HL-60 (cell line): ENCODE measurements at places on chromosomes 16 and 17.

DNA sequence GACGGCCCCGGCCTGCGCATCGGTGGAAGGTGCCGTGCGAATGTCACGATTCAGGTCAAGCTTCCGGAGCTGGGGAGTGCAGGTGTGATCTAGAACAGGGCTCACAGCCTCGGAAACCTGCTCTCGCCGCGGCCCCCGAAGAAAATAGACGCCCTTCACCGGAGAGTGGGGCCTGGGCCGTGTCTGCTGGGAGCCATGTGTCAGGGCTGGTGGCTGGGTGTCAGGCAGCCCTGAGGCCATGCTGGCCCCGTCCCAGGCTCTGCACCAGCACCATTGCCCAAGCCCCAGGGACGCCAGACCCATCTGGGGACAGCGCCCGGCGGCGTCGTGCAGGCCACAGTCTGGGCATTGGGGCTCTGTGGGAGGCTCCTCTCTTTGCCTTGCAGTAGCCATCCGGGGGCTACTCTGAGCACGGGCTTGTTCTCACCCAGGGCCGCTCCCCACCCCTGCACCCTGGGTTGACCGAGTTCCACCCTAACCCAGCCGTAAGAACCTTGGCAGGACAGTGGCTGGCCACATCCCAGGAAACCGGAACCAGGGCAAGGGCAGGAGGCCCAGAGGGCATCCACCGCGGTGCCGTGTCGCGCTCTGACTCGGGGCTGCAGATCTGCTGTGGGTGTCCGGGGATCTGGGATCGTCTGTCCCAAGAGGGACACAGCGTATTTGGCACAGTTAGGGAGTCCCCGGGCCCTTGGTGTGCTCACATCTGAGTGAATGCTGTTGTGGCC lies 5.3 kb upstream of the NUDT16L1 start:
- DNase-seq, result no peak

DNA sequence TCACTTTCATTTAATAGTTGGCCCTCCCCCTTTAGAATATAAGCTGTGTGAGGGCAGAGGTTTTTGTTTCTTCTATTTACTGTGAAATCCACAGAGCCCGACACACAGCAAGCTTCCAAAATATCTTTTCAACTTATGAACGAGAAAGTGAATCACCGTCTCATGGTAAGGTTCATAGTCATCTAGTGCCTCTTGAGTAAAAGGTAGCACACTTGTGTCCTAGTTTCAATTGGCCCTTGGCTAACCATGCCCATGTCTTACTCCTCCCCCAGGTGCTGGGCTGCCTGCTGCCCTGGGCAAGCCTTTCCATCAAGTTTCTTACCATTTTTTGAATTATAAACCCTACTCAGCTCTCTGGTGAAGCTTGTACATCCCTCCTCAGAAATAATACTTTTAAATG lies 12.4 kb upstream of the GP2 start:
- no peak for DNase-seq

DNA sequence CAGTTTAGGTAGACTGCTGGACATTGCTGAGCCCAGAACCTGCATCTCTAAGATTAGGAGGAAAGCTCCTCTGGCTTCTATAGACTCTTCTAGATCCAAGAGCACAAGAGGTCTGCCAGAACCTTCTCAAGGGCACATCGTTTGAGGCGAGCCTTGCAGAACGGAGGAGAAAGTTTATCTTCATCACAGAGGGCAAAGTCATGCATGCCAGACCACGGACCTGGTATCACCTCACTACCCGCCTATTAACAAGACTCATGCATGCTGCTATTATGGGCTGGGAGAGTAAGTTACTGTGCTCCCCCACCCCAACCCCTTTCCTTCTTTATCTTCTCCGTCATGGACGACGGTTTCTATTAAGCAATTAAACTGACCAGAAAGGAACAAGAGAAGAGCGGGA lies 23.3 kb downstream of the MYH11 start:
- no peak for DNase-seq

DNA sequence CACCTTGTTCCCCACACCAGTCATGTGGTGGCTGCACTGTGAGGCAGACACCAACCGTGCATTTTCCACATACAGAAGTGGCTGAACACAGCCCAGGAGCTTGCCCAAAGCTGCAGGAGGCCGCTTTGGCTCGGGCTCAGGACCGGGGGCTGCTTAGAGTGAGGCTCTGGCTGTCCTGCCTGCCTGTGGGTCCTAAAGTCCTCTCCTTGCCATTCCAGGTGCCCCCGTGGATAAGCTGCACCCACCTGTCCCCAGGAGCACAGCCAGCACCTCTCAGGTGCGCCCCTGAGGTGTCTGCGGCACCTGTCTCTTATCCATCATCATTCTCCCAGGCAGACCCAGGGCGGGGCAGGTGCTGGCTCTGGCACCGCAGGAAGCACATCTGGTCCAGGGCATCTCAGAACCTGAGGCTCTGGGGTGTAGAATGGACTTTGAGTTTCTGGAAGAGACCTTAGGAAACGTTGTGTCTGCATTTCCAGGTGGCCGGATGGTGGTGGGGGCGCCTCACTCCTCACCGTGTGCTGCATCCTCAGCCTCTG lies 180.5 kb upstream of the ZNF469 start:
- no peak for DNase-seq

DNA sequence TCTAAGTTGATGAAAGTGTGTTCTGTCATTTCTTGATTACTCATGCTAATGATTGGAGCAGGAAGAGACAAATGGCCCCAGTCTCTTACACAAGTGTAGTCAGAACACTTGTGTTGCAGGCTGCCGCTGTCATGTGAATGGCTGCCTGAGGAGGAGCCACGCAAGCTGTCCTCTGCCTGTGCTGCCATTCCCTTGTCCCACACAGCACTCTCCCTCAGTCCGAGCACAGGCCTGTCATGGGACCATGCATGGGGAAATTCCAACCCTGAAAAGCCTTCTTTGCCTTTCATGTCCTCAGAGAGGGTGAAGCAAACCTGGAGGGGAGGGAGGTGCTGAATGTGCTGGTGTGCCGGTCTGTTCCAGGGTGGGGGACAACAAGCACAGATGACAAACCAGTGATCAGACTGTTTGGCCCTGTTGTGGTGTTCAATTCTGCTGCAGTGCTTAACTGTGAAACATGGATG lies 109.4 kb downstream of the MRTFB start:
- no peak for DNase-seq

DNA sequence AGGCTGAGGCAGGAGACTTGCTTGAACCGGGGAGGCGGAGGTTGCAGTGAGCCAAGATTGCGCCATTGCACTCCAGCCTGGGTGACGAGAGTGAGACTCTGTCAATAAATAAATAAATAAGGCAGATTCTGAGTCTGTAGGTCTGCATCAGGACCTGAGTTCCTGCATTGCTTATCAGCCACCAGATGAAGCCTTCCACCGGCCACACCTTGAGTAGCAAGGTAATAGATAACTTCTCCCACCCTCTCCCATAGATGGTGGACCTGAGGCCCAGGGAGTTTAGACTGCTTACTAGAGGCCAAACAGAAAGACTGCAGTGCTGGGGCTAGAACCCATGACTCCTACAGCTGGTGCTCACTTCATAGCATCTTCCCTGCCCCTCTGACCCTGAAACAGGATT lies 22.1 kb downstream of the ZP2 start:
- DNase-seq, result no peak

GRCh38 chr17:20263595-20263994 lies 203.7 kb downstream of the LGALS9B start:
- no peak for DNase-seq

DNA sequence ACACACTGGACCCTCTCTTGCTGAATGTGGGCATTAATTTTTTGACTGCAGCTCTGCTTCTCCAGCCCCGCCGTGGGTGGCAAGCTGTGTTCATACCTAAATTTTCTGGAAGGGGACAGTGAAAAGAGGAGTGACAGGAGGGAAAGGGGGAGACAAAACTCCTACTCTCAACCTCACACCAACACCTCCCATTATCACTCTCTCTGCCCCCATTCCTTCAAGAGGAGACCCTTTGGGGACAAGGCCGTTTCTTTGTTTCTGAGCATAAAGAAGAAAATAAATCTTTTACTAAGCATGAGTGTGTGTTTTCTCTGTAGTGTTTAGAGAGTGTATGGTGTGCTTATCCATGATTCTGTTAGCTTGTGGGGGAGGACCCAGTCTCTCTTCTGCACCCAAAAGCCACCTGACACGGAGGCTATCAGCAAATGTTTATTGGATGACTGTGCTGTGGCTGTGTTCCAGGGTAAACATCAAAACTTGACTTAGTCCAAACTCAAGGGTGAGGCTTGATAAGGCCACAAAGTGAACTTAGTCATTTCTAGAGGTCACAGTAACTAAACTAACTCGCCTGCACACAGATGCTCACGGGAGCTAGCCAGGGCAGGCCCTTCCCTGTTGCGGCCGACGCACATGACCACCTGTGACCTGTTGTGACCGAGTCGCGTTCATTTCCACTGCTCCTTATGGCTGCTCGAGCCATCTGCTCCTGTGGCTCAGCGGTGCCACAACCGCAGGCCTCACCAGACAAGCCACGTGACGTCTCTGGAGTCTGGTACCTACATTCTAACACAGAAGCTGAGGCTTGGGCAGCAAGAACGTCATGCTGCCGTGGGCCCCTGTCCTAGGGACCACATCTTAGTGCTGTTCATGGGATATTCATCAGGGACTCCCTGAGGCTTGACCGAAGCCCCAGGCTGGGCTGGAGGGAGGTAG lies 9.8 kb upstream of the MED11 start:
- DNase-seq, result peak; percentile 82

DNA sequence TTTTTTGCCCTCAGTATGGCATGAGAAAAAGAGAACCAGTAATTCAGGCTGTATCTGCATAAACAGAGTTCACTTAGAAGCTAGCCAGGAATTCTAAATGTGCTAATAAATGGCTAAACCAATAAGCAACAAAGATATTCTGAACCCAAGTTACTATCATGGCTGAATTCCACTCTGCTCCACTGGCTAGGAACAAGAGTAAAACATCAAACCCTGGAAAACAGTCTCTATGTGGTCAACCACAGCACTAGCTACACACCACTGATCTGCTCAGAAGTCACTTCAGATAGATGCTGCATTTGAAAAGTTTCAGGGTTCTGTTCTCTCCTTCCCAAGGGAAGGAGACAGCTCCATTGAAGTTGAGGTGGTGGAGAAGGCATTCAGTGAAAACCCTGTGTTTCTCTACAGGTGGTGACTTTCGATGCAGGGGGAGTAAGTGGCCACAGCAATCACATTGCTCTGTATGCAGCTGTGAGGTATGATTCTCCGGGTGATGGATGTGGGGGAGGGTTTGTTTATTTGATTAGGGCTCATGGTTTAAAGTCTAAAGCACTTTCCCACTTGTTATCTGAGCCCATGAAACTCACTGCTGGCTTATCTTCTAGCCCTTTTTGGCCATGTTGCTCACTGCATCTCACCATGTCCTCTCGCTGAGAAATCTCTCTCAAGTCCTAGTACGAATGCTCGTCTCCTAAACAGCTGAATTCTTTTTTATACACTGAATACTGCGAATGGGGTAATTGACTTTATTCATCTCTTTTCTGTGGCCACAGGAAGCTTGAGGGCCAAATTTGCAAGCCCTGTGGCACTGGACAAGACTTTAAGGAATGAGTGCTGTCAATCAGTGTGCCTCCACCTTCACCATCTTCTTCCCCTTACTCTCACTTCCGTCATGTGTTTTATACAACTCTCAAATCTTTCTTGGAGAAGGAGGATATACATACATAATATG lies 39.9 kb downstream of the CENPV start:
- DNase-seq, result no peak

DNA sequence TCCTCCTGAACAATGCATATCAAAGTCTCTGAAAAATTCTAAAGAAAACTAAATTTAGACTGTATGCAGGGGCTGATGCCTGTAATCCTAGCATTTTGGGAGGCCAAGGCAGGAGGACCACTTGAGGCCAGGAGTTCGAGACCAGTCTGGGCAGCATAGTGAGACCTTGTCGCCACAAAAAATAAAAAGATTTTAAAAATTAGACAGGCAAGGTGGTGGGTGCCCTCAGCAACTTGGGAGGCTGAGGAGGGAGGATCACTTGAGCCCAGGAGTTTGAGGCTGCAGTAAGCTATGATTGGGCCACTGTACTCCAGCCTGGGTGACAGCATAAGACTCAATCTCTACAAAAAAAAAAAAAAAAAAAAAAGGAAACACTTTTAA lies 30.1 kb upstream of the MMD start:
- DNase-seq, result no peak

DNA sequence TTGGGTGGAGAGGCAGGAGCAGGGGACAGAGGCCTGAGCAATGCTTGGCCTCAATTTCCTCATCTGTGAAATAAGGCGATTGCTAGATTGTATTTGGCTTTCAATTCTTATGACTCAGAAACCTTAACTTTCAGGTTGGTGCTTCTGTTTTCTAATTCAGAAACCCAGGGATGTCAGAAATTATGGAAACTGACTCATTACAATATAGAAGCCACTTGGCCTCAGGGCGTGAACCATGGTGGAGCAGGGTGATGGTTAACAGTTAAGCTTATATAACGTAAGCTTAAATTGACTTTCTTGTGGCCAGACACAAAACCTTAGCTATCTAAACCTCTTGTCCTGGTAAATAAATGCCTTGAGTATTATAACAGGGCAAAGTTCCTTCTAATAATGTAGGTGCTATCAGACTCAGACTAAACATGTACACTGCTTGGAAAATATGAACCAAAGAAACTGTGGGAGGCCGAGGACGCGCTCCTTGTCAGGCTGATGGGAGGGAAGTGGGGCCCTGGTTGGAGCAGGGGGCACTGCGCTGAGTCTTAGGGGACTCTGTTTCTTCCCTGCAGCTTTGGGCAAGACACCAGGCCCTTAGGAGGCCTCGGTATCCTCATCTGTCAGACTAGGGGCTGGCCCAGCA lies 17.1 kb upstream of the SREBF1 start:
- DNase-seq, result no peak

- no peak for DNase-seq
These were observed 36.5 kb downstream of the HOXB1 start for GRCh38 chr17:48494335-48494734.

DNA sequence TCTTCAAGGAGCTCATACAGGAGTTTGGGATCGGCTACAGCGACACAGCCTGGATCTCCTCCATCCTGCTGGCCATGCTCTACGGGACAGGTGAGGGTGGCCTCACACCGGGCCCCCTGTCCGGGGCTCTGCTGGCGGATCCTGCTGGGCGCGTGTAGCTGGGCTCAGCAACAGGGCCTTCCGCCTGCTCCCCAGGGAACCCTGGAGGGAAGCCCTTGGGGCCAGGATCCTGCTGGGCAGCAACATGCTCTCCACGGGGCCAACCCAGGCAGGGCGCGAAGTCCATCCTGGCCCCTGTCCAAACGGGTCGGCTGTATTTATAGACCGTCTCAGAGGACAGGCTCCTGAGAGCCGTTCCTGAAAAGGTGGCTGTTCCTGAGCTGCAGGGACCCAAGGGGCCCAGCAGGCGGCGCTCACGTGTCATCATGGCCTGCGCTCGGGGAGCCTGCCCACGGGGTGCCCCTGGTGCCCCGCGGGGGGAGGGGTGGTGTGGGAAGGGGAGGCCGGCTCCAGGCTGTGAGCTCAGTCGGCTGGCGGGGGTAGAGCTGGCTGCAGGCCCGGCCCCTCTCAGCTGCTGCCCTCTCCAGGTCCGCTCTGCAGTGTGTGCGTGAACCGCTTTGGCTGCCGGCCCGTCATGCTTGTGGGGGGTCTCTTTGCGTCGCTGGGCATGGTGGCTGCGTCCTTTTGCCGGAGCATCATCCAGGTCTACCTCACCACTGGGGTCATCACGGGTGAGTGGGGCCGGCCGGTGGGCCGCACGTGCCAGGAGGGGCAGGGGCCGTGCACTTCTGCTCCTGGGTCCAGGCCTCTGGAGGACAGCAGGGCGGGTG lies 7.5 kb downstream of the SLC16A3 start:
- peak; percentile 89 for DNase-seq

GRCh38 chr16:30121741-30122571 lies 1.1 kb downstream of the MAPK3 start:
- DNase-seq, result no peak
